ENCODE measurements at places on chromosomes 12 and 14. TPM values are rescaled to one million over a fixed set of nuclear protein-coding genes. Genes with fewer than 3 reads are reported as not detected.

Gene AQP2
- total RNA-seq: not detected

Gene SMAGP
- total RNA-seq: 4.3 TPM

Gene RHEBL1
- total RNA-seq: 0.40 TPM

Gene GPR137C
- 1.2 TPM for total RNA-seq

Gene ACSM4
- total RNA-seq: not detected

Gene RDH16
- 0.17 TPM for total RNA-seq

Gene KRT2
- total RNA-seq: not detected

Gene GPR68
- total RNA-seq: 6.6 TPM

Gene DAO
- not detected for total RNA-seq

Gene PLEK2
- 0.65 TPM for total RNA-seq

Gene ADAMTS20
- total RNA-seq: not detected

Gene MDGA2
- total RNA-seq: not detected

Gene CEP170B
- total RNA-seq: 24.1 TPM

Gene POTEG
- total RNA-seq: not detected

Gene OR11H12
- not detected for total RNA-seq

Gene RFLNA
- 1.4 TPM for total RNA-seq

Gene ACTN1
- total RNA-seq: 1,634 TPM

Gene DNAI7
- total RNA-seq: 0.40 TPM

Gene PELI2
- total RNA-seq: 16.3 TPM

Gene CD69
- 3.3 TPM for total RNA-seq

Gene CPNE6
- total RNA-seq: 0.34 TPM

Gene AHSA1
- 111 TPM for total RNA-seq

Gene SIX4
- 2.3 TPM for total RNA-seq

Gene GARIN6
- total RNA-seq: not detected

Gene GZMH
- not detected for total RNA-seq

Gene CLEC1B
- not detected for total RNA-seq

Gene TAS2R30
- total RNA-seq: 2.0 TPM

Gene PMCH
- total RNA-seq: not detected

Gene ADAM21
- total RNA-seq: not detected

Gene MYF5
- total RNA-seq: not detected

Gene LRFN5
- total RNA-seq: 2.5 TPM
